ENCODE measurements at places on chromosomes 16 and 17.

- no peak for DNase-seq
Observed at GRCh38 chr16:83830769-83831455, 23.1 kb downstream of the HSBP1 start.

GRCh38 chr16:55944377-55944802 is 69.2 kb upstream of the CES5A start:
- peak; percentile 30 for DNase-seq

- DNase-seq = peak; percentile 60
Observed at GRCh38 chr17:55576237-55576995, 65.2 kb upstream of the SMIM36 start.

- DNase-seq = no peak
Observed at GRCh38 chr16:81232740-81233367, 5.6 kb upstream of the BCO1 start.

DNA sequence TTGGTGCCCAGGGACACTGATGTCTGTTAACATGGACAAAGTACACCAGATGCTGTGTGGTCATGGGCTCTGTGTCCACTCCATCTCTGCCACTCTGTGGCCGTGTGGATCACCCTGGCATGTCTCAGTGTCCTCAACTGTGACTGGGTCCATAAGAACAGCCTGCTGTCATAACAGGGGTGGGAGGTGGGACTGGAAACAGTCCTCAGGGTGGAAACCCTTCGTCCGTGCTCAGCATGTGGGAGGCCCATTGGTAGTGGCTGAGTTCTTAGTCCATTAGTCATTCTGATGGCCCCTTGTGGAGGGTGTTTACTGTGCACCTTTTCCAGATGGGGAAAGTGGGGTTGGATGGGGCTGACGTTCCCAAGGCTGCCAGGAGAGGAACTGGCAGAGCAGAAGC is 12.8 kb downstream of the FLYWCH2 start:
- no peak for DNase-seq

- DNase-seq = no peak
Observed at GRCh38 chr17:79806863-79807720, 10.2 kb upstream of the CBX8 start.

DNA sequence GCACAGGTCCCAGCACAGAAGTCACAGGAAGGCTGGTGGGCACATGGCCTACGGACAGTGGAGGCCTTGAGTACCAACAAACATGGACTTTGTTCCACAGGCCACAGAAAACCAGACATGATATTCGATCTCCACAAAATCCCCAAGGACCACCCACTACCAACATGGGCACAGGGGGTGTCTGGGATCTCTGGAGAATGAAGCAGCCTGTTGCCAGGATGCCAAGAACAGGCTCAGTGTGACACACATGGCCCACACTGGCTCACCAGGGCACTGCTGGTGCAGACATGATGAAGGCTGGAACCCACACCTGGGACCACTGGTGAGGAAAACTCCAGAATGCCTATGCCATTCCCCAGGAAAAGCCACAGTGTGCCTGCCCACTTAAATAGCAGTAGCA is 120.2 kb downstream of the C16orf78 start:
- no peak for DNase-seq

- no peak for DNase-seq
Observed at GRCh38 chr17:1617620-1618174, 10.9 kb downstream of the SLC43A2 start.

GRCh38 chr16:31477220-31478216 is 5.4 kb upstream of the SLC5A2 start:
- DNase-seq = no peak

- no peak for DNase-seq
Observed at GRCh38 chr17:81481073-81481799, 31.4 kb downstream of the ACTG1 start.

GRCh38 chr17:69860142-69860680 is 214.8 kb upstream of the KCNJ16 start:
- no peak for DNase-seq

DNA sequence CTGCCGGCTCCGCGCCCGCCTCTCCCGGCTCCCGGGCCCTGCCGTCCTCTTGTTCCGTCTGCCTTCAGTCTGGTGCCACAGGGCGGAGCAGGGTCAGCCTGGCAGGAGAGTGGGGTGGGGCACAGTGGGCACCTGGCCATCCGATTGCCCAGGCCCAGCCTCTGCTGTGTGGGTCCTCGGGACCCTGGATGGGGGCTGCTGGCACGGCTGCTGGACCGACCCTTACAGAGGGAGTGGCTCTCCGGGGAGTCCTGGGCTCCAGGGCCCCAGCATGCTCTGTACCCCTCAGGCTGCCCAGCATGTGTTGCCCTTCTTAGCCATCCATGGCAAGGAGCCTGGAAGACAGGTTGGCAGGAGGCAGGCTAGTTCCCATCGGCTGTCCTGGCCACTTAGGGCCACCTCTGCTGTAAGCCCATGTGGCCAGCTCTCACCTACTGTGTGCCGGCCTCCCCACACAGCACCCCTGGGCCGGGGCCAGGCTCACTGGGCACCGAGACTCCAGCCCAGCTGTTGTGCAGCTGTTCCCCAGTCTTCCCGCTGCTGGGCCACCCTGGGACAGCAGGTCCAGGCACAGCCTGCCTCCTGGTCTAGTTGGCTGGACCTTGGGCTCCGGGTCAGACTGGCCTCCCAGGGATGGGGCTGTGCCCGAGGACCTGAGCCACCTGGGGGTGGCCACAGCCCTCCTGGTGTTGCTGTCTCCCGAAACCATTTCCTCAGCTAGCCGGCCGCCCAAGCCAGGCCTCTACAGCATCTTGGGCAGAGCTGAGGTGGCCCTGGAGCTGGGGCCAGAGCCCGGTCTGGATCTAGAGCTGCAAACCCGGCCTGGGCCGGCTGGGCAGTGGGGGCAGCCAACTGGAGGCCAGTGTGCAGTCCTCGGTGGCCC is 24.9 kb downstream of the BAHCC1 start:
- DNase-seq = no peak

GRCh38 chr17:73182616-73183310 is 10.1 kb upstream of the COG1 start:
- DNase-seq = peak; percentile 6

DNA sequence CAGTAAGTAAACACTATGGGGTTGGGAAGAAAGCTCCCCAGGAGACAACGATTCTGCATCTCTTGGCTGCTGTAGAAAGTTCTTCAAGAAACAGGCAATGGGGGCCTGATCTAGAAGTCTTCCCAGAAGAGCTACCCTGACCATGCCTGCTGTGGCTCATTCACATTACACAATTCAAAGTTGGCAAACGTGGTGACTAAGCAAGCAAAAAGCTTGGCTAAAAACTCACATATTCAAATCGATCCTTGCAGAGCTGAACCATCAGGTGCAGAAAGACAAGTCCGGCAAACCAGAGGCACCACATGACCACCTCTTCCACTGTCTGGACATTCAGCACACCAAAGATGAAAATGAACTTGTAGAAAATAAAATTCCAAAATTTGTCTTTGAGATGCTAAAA is 16.1 kb downstream of the AMFR start:
- no peak for DNase-seq

DNA sequence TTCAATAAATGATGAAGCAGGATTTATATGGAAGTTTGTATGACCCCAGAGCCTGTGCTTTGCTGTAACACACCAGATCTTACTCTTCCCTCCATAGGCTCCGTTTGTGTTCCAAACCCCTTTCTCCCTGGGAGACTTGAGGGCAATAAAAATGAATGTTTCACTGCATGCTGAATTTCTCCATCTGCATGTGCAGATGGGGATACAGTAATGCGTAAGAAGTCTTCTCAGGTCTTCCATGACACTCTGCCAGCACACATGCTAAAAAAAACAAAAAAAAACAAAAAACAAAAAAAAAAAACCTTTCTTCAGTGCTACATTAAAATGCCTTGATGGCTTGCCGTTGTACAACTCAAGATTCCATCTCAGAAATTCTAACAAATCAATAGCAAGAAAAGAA is 170.2 kb upstream of the ANKFN1 start:
- no peak for DNase-seq

- DNase-seq = no peak
Observed at GRCh38 chr16:49441366-49441780, 67.8 kb downstream of the C16orf78 start.

GRCh38 chr17:47117386-47117785 is 71.7 kb downstream of the CDC27 start:
- DNase-seq = no peak

DNA sequence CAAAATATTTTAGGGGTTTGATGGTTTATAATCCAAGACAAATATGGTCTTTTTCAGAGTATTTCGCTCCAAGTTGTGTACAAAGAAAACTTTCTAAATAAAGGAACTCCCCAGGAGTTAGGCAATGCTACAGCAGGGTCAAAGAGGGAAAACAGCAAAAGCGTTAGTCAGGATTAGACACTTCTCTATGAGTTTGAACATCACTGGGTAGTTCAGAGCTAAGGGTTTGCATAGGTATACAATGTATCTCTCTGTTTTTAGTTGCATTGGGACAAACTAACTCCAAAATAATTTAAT is 34.8 kb downstream of the FAM20A start:
- no peak for DNase-seq

DNA sequence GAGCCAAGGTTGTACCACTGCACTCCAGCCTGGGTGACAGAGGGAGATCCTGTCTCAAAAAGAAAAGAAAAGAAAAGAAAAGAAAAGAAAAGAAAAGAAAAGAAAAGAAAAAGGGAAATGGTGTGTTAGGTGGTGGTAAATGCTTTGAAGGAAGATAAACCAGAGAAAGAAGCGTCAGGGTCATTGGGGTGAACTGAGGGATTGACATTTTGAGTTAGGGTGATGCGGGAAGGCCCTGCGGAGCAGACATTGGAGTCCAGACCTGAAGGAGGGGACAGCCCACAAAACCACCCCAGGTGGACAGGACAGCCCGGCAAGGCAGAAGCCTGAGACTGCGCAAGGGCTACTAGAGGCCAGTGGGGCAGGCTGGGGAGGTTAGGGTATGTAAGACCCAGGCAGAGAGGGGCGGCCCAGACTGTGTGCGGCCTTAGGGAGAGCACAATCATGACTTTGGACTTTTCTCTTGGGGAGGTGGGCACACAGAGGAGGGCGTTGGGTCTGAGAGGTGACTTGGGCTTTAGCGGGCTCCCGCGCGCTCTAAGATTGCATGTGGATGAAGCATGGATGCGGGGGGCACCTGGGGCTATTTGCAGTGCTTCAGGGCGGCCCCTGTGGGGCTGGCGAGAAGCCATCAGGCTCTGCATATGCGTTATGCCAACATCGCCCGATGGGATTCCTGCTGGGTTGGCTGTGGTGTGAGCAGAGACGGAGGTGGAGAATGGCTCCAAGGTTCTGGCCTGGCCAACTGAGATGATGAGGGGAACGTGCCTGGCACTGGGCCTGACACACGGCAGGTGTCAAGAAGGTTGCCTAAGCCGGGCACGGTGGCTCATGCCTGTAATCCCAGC is 3.3 kb upstream of the GAA start:
- DNase-seq = no peak

- DNase-seq = no peak
Observed at GRCh38 chr16:75931970-75932369, 205.7 kb upstream of the CPHXL start.

DNA sequence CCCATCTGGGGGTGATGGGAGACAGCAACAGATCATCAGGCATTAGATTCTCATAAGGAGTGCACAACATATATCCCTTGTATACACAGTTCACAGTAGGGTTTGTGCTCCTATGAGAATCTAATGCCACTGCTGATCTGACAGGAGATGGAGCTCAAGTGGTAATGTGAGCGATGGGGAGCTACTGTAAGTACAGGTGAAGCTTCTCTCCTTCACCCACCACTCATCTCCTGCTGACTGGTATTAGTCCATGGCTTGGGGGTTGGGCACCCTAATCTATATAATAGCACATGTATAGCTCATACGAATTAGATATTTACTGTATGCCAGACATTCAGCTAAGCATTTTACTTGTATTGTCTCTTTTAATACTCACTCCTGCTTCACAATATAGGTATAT is 101.7 kb downstream of the MAP2K6 start:
- DNase-seq = no peak

- DNase-seq = no peak
Observed at GRCh38 chr17:11578998-11579397, 19.3 kb upstream of the DNAH9 start.

DNA sequence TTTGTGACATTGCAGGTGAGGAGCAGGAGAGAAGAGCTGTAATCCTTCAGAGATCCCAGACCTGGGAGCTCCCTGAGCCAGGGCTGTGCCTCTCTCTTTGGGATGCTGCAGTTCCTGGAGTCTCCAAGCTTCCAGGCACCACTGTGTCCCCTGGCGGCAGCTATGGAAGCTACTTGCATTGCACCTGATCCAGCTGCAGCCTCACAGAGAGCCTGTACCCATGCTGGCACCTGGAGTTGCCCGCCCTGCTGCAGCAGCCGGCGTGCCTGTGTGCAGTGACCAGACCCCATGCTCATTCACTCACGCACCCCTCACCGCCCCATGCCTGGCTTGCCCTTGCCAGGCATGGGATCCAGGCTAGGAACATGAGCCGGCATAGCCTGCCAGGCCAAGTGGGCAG is 51.8 kb upstream of the MED9 start:
- DNase-seq = no peak

DNA sequence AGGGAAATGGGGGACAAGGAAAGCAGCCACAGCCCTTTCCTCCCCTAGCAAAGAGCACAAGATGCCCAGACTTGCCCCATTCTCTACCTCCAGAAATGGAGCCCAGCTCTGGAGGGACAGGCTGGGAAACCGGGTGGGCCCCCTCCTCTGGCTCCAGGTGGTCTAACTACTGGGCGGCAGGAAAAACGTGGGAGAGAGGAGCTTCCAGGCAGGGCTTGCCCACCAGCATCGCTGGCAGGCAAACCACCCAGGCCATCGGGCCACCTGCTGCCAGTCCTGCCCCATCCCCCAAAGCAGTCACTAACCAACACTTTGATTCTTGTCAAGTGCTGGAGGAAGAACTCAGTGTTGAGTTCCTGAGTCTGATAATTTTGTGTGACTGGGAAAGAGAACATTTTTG is 15.6 kb downstream of the ANKS3 start:
- DNase-seq = no peak

GRCh38 chr17:67619555-67619954 is 98.2 kb upstream of the NOL11 start:
- no peak for DNase-seq

GRCh38 chr16:7946142-7946541 is 613.5 kb downstream of the RBFOX1 start:
- DNase-seq = no peak

DNA sequence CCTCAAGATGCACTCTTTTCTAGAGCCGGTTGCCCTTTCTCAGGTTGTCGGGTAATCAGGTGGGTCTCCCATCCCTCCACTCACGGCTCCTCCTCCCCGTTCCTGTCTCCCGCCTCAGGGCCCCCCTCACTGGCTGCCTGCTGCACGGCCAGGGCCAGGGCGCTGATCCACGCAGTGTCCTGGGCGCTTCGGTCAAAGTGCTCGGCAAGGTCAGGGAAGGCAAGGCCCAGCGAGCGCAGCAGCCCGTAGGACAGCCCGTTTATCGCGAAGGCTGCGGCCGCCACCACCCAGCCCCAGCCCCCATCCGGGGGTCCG is 753 bp downstream of the SLC16A11 start:
- no peak for DNase-seq
